Suppressor macrophage treated with lipopolysaccharide for 1 hour (primary cell): ENCODE measurements at places on chromosomes 6 and 20.

- DNase-seq: no peak
Observed at GRCh38 chr6:120198033-120198432, 848.5 kb upstream of the MAN1A1 start.

- DNase-seq: no peak
Observed at GRCh38 chr20:1712634-1713624, 55.4 kb upstream of the SIRPG start.

GRCh38 chr6:89311530-89311852, 3.6 kb downstream of the GABRR2 start:
- no peak for DNase-seq

- DNase-seq: peak; percentile 35
Observed at GRCh38 chr6:144360401-144360800, 75.3 kb downstream of the UTRN start.

DNA sequence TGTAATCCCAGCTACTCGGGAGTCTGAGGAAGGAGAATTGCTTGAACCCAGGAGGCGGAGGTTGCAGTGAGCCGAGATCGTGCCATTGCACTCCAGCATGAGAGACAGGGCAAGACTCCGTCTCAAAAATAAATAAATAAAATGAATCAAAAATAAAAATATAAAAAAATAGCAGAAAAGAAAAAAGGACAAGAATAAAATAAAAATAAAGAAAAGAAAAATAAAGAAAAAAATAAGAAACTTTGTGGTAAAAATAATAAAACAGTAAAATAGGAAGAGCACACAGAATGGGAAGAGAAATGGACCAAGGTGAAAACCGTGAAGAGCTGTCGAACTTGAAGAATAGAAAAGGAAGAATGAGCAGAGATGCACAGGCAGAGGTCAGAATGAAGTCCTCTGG, 63.0 kb downstream of the SNX5 start:
- DNase-seq: no peak

GRCh38 chr6:54640911-54641310, 205.7 kb upstream of the FAM83B start:
- DNase-seq: no peak
